Progenitor cell of endocrine pancreas (in vitro differentiated cells): ENCODE measurements at places on chromosomes 5 and 9. TPM values are rescaled to one million over a fixed set of nuclear protein-coding genes. Genes with fewer than 3 reads are reported as not detected.
A peak's percentile ranks its signal among the peaks of the same experiment; 100 is the strongest.

GRCh38 chr5:81435023-81435422, 41.1 kb upstream of the ACOT12 start:
- no peaks in the 10 kb centered on the region for H3K27me3 ChIP-seq
- H3K4me3 ChIP-seq = no peak overlapping the region

- H3K27me3 ChIP-seq = no peaks in the 10 kb centered on the region
- peaks cover 12% of the 10 kb centered on the region for H3K4me1 ChIP-seq
- H3K27ac ChIP-seq = peak overlapping the region; percentile 86
These were observed 2.3 kb upstream of the POMT1 start for GRCh38 chr9:131500377-131500776.

DNA sequence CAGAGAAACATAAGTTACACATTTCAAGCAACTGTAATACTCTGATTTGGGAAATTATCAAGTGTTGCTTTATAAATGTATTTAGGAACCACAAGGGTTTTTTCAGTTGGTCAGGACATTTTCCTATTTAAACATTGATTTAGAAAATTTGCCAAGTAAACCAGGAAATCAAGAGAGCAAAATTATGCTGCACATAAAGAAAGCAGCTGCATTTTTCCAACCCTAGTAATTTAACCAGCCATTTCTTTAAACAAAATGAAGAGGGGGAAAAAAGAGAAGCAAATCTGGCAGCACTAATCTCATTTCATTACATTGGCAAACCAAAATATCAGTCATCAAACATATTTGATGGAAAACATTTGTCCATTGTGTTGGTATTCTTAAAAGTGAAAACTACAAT, 271.4 kb downstream of the TLE1 start:
- no peaks in the 10 kb centered on the region for H3K27me3 ChIP-seq
- H3K27ac ChIP-seq = no peak overlapping the region
- H3K36me3 ChIP-seq = no peaks in the 10 kb centered on the region
- DNase-seq = no peak
- H3K4me3 ChIP-seq = no peak overlapping the region

GRCh38 chr9:347667-348292, 133.1 kb downstream of the DOCK8 start:
- no peak overlapping the region for H3K4me3 ChIP-seq
- H3K36me3 ChIP-seq = no peaks in the 10 kb centered on the region
- H3K27me3 ChIP-seq = peaks cover 11% of the 10 kb centered on the region

DNA sequence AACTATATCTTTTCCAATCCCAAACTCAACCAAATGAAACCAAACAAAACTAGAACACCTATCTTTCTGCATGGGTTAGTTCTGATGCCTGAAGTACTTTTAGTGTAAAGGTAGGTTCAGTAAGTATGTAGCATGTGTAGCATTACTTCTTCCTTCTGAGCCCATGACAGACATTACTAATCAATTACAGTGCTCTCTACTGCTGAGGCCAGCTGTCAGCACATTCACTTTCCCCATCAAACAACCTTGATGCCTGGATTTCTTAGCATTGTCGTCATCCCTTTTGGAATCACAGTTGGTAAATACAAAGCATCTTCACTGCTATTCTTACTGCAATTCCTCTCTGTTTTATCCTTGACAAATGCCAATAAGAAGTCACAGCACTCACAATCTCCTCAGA, 103.2 kb downstream of the PTTG1 start:
- no peaks in the 10 kb centered on the region for H3K36me3 ChIP-seq
- DNase-seq = no peak
- H3K4me1 ChIP-seq = peaks cover 8% of the 10 kb centered on the region
- no peak overlapping the region for H3K4me3 ChIP-seq
- H3K27ac ChIP-seq = no peak overlapping the region
- peaks cover 5% of the 10 kb centered on the region for H3K27me3 ChIP-seq

GRCh38 chr5:11898-12297, 80.1 kb upstream of the PLEKHG4B start:
- peaks cover 5% of the 10 kb centered on the region for H3K27me3 ChIP-seq
- H3K27ac ChIP-seq = no peak overlapping the region
- H3K4me3 ChIP-seq = no peak overlapping the region
- H3K4me1 ChIP-seq = no peaks in the 10 kb centered on the region
- no peaks in the 10 kb centered on the region for H3K36me3 ChIP-seq
- no peak for DNase-seq

- H3K36me3 ChIP-seq = no peaks in the 10 kb centered on the region
- no peak overlapping the region for H3K4me3 ChIP-seq
- H3K4me1 ChIP-seq = no peaks in the 10 kb centered on the region
- no peak for DNase-seq
- H3K27ac ChIP-seq = no peak overlapping the region
These were observed 55.1 kb upstream of the CNOT6 start for GRCh38 chr5:180438785-180439780.

- DNase-seq = no peak
- H3K36me3 ChIP-seq = no peaks in the 10 kb centered on the region
- no peak overlapping the region for H3K27ac ChIP-seq
- no peak overlapping the region for H3K4me3 ChIP-seq
- H3K4me1 ChIP-seq = peaks cover 3% of the 10 kb centered on the region
- H3K27me3 ChIP-seq = peaks cover 1% of the 10 kb centered on the region
These were observed 122.1 kb upstream of the SPRY4 start for GRCh38 chr5:142446960-142447279.

DNA sequence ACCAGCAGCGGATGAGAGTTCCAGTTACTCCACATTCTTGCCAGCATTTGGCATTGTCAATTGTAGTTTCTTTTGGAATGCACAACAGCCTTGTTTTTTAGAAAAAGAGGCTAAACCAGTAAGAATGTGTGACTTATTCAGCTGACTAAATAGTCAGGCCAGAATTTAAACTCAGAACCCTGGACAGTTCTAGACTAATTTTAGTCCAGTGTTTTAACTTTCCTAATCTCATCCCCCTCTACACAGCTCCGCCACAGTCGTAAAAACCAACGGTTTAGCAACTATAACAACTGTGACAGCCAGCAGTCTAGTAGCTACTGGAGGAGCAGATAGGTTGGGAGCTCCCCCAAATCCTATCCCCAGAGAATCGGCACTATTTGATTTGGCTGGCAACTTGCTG, 103.7 kb downstream of the FOXD1 start:
- no peak for DNase-seq
- peaks cover 16% of the 10 kb centered on the region for H3K27me3 ChIP-seq
- no peak overlapping the region for H3K4me3 ChIP-seq
- H3K4me1 ChIP-seq = no peaks in the 10 kb centered on the region

DNA sequence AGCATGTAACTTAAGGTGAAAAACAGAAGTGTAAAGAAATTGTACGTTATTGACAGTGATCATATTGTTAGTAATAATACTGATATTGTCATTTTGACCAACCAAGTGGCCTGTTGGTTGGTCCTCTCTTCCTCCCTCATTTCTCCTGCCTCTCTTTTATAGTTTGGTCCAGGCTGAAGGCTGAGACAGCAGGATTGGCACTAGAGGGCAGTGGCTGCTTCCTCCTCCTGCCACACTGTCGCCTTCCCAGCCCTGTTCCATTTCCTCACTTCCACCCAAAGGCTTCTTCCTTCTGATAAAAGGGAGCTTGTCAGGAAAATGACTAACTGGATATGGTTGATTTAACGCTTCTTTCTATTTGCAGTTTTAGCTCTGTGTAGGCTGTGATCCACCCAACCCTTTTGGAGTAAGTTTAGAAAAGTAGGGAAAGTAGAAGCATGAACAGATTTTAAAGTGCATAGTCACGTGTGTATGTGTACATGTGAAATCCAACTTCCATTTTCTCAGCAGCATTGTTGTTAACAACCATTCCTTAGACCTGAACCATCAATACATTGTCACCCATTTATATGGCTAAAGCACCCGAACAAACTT, 35.6 kb downstream of the PTCD2 start:
- peaks cover 2% of the 10 kb centered on the region for H3K4me1 ChIP-seq
- DNase-seq = no peak
- no peaks in the 10 kb centered on the region for H3K27me3 ChIP-seq
- H3K36me3 ChIP-seq = peaks cover 5% of the 10 kb centered on the region
- H3K4me3 ChIP-seq = no peak overlapping the region

DNA sequence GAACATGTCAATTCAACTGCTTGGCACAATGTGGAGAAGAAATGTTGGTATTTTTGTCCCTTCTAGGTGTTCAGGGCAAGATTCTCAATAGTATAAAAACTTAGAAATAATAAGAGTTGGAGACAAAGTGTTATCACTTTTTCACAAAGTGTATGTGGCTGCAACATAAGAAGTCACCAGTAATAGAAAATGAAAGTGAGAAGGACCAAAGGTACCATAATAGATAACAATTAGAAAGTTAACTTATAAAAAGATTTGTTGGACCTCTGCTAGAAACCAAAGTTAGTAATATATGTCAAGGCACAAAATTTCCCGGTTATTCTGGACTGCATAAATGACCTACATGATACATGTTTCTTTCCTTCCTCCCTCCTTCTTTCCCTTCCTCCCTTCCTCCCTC, 1535.3 kb downstream of the EFNA5 start:
- H3K27me3 ChIP-seq = no peaks in the 10 kb centered on the region
- peaks cover 3% of the 10 kb centered on the region for H3K4me1 ChIP-seq
- H3K4me3 ChIP-seq = no peak overlapping the region
- no peaks in the 10 kb centered on the region for H3K36me3 ChIP-seq
- DNase-seq = no peak

GRCh38 chr5:82276800-82277612, 1.1 kb downstream of the RPS23 start:
- H3K27me3 ChIP-seq = no peaks in the 10 kb centered on the region
- peak overlapping the region; percentile 100 for H3K27ac ChIP-seq
- H3K4me3 ChIP-seq = peak overlapping the region; percentile 81
- peaks cover 23% of the 10 kb centered on the region for H3K36me3 ChIP-seq
- peaks cover 16% of the 10 kb centered on the region for H3K4me1 ChIP-seq
- DNase-seq = no peak

GRCh38 chr5:132455614-132456115, 34.9 kb downstream of the IRF1 start:
- DNase-seq = no peak
- H3K27ac ChIP-seq = no peak overlapping the region
- no peak overlapping the region for H3K4me3 ChIP-seq
- H3K36me3 ChIP-seq = no peaks in the 10 kb centered on the region

DNA sequence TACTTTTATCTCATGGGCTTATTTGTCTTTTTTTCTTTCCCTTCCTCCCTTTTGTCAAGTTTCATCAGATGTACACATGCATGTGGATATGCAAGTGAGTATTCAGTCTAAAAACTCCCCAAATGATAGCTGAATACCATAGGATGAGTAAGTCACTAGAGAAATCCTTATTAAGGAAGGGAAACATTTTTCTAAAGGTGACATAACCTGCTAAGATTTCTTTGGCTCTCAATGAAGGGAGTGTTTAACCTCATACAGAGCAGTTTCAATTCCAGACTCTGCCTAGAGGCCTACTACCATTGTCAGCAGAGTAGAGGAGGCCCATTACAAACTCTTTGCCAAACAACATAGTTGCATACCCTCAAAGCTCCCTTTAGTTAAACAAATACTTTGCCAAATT, 192.4 kb downstream of the ARHGEF28 start:
- H3K27ac ChIP-seq = no peak overlapping the region
- H3K4me3 ChIP-seq = no peak overlapping the region
- peaks cover 1% of the 10 kb centered on the region for H3K36me3 ChIP-seq
- no peak for DNase-seq

- H3K27me3 ChIP-seq = peaks cover 3% of the 10 kb centered on the region
- no peak overlapping the region for H3K27ac ChIP-seq
- H3K36me3 ChIP-seq = no peaks in the 10 kb centered on the region
- no peak for DNase-seq
These were observed 123.4 kb upstream of the IFNE start for GRCh38 chr9:21605489-21605931.

GRCh38 chr5:179417696-179418095, 72.4 kb upstream of the ADAMTS2 start:
- no peak overlapping the region for H3K4me3 ChIP-seq
- H3K36me3 ChIP-seq = no peaks in the 10 kb centered on the region
- peaks cover 13% of the 10 kb centered on the region for H3K27me3 ChIP-seq
- H3K4me1 ChIP-seq = no peaks in the 10 kb centered on the region
- H3K27ac ChIP-seq = no peak overlapping the region

DNA sequence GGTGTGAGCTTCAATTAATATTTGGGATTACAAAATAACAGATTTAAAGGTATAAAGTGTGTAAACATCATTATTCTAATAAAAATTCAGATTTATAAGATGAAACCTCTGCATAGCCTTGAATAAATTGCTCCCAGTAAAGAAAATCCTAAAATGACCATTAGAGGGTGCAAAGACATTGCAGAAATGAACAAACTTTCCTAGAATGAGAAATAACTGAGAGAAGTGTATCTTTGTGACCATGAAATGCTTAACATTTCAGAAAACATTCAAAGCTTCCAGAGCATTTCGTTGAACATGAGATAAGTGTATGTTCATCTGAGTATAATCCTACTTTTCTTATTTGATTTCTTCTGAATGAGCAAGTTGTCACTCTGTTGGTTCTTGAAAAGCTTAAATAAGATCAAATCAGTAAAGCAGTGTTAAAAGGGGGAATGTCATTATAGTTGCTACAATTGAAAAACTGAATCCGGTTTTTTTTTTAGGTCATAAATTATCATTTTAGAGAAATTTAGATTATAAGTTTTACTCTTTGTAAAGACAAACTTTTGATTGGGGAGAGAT, 24.7 kb upstream of the NUDT12 start:
- DNase-seq = no peak
- H3K4me3 ChIP-seq = no peak overlapping the region
- no peaks in the 10 kb centered on the region for H3K36me3 ChIP-seq
- H3K27me3 ChIP-seq = peaks cover 9% of the 10 kb centered on the region
- H3K27ac ChIP-seq = no peak overlapping the region

- no peak for DNase-seq
- H3K4me3 ChIP-seq = peak overlapping the region; percentile 34
- H3K27ac ChIP-seq = peak overlapping the region; percentile 97
These were observed 140.8 kb upstream of the ZNF608 start for GRCh38 chr5:124887223-124887622.

DNA sequence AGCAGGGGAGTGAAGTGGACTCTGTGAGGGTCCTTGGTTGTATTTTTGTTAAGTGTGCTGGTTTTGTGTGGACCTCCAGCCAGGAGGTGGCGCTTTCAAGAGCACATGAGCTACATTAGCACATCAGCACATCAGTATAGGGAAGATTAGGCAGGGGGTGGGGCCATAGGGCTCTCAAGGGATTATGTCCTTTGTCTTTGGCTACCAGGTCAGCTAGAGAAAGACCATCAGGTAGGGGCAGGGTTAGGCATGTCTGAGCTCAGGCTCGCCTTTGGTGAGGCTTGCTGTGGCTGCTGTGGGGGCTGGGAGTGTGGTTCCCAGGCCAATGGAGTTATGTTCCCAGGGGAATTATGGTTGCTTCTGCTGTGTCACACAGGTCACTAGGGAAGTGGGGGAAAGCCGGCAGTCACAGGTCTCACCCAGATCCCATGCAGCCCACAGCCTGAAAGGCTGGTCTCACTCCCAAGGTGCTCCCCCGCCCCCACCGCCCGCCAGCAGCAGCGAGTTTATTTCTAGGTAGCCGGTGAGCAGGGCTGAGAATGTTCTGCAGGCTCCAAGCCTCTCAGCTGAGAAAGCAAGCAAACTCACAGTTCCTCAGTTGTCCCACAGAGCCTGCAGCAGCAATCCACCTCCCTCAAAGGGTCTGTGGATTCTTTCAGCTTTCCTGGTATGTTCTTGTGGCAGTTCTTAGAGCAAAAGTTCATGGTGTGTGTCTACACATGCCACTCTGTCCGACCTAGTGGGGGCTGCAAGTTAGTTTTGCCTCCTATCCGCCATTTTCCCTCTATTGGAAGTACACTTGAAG, 13.7 kb downstream of the OR1J1 start:
- no peak for DNase-seq
- H3K36me3 ChIP-seq = no peaks in the 10 kb centered on the region
- no peak overlapping the region for H3K27ac ChIP-seq
- H3K4me3 ChIP-seq = no peak overlapping the region
- H3K27me3 ChIP-seq = peaks cover 25% of the 10 kb centered on the region

The IFNB1 gene
- total RNA-seq = not detected in 2 replicates

The CDH9 gene
- not detected in 2 replicates for total RNA-seq

The ZNG1A gene
- 33.8 and 38.7 TPM in 2 replicates for total RNA-seq

The SH3TC2 gene
- total RNA-seq = 1.4 and 2.1 TPM in 2 replicates
